ENCODE measurements at places on chromosomes 2 and 18.

DNA sequence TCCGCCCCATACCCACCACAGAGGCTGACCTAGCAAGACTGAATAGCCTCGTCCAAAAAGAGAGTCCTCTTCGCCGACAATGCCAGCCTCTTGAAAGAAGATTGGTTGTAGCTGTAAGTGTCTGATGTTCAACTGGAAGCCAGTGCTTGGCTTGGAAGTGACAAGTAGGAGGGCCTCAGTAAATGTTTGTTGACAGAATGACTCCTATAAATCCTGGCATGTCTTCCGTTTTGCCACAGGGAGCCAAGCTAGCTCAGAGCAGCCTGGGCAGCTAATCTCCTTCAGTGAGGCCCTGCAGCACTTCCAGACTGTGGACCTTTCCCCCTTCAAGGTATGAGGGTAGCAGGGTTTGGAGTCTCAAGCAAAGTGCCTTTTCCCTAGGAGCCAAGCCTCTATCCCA, 14.9 kb downstream of the ELMOD3 start:
- no peak for DNase-seq

- DNase-seq: no peak
These were observed 3.9 kb downstream of the CTLA4 start for GRCh38 chr2:203871371-203871983.

DNA sequence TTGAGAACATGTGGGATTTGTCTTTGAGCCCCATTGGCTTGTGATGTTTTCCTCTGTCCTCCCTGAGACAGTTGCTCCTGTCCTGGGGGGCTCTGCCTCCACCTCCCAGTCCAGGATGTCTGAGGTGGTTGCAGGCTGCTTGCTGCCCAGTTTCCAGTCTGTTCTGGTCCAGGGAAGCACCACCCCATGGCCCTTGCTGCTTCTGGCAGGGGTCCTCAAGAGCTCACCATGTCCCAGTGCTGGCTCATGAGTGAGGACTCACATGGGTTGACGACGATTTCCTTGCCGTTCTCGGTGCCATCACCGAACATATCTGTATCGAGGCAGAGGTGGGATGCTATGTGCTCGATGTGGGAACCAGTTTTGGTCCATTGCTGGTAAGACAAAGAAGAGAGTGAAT, 103.4 kb upstream of the CAPN13 start:
- no peak for DNase-seq

GRCh38 chr2:55992455-55992854, 68.9 kb upstream of the EFEMP1 start:
- no peak for DNase-seq

GRCh38 chr2:102599486-102599885, 19.9 kb upstream of the SLC9A2 start:
- no peak for DNase-seq

GRCh38 chr2:47226923-47227220, 71.8 kb upstream of the STPG4 start:
- DNase-seq: no peak

- no peak for DNase-seq
These were observed 102.2 kb downstream of the PTGR3 start for GRCh38 chr18:75106746-75107145.

Measured in stimulated activated CD8-positive, alpha-beta memory T cell treated with anti-CD3 and anti-CD28 coated beads, Interleukin-2, amount 100 ng/mL, for 1 hour (primary cell).